ENCODE measurements at places on chromosomes 4 and X.

DNA sequence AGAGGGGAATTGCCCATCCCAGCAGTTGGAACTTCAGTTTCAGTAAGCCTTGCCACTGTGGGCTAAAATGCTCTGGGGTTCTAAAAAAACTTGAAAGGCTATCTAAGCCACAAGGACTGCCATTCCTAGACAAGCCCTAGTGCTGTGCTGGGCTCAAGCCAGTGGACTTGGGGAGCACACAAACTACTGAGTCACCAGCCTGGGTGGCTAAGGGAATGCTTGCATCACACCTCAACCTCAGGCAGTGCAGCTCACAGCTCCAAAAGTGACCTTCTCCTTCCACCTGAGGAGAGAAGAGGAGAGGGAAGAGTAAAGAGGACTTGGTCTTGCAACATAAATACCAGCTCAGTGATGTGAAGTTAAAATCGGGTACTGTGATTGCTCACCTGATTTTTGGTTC lies 116.7 kb upstream of the GLRA2 start:
- DNase-seq = no peak

DNA sequence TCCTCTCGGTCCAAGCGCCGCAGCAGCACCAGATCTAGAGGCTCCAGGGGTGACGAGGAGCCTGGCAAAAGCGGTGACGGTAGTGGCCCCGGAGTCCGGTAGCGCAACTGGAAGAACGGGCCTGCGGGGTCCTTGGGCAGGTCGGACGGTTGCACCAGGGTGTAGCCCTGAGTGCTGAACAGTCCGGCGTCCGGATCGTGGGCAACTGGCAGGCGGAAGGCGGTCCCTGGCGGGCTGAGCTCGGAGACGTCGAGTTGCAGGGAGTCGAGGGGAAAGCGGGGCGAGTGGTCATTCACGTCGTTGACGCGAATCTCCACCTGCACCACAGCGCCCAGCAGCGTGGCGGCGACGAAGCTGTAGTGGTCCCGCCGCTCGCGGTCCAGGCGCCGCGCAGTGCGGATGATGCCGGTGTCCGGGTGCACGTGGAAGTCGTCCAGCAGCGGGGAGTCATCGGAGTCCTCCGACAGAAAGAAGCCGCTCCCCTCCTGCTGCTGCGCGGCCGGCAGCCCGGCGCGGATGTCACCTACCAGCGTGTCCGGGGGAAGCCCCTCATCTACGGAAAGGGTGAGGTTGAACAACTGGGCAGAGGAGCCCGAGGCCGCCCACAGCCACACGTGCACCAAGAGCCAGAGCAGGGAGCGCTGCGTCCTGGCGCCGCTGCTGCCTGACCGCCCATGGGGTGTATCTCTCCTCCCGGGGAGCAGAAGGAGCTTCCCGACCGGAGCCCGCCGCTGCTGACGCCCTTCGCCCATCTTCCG lies 837 bp downstream of the DCHS2 start:
- no peak for DNase-seq

- DNase-seq = no peak
Measured at GRCh38 chr4:156377036-156377710, 423.5 kb upstream of the CTSO start.

DNA sequence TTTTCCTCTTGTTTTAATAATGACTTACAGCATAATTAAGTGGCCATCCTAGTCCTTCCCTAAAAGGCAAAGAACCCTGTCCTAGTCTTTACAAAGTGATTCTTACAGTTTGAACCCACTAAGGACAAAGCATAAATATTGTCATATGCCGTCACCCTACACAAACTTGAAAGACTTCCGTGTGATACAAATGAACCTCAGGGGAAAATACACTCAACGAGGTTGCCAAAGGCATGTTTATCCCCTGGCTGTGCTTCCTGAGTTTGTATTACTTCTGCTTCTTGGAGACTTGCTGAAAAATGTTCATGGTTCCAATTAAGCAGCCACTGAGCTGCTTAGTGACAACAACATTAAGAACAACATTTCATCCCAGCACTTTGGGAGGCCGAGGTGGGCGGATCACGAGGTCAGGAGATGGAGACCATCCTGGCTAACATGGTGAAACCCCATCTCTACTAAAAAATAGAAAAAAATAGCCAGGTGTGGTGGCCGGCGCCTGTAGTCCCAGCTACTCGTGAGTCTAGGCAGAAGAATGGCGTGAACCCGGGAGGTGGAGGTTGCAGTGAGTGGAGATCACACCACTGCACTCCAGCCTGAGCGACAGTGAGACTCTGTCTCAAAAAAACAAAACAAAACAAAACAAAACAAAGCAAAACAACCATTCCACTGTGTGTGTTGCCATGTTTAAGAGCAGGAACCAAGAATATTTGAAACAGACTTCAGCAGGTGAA lies 16.2 kb downstream of the RASSF6 start:
- no peak for DNase-seq

GRCh38 chrX:99394456-99394855 lies 1015.6 kb downstream of the PCDH19 start:
- no peak for DNase-seq
